ENCODE measurements at places on chromosomes 1 and 21.

- DNase-seq: no peak
Measured at GRCh38 chr1:93554883-93555872, 107.3 kb downstream of the FNBP1L start.

GRCh38 chr1:229271448-229272159 lies 693 bp downstream of the RAB4A start:
- DNase-seq: peak; percentile 61

DNA sequence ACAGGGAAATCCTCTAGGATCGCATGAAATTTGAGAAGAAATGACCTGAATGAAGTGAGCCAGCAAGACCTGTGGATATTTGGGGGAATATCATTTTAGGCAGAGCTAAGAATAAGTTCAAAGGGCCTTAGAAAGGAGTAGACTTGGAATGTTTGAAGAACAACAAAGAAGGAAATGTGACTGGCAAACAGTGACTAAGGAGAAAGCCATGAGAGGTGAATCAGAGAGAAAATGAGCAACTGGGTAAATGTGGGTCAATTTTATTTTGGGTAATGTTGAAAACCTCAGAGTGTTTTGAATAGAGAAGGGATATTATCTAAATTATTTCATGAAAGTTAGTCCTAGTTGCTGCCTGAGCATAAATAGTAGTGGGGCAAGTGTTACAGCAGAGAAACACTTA lies 672.8 kb downstream of the LMO4 start:
- DNase-seq: peak; percentile 17

- DNase-seq: no peak
Measured at GRCh38 chr1:59355361-59355760, 58.5 kb downstream of the FGGY start.

DNA sequence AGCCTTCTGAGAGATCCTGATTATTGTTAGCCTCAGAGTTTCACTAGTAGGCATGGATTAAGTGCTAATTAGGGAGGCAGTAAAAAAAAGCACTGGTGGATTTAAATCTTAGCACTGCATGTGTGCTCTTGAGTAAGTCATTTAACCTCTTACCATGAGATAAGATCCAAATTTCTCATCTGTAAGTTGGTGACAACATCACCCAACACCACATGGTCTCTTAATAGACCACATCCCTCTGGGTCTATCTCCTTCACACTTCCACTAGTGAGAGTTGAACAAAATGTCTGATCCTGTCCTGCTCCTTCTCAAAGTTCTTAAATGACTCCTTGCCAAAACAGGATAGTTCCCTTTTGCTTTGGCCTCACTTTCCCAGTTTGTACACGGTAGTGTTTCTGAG lies 29.5 kb upstream of the DMRTA2 start:
- no peak for DNase-seq

DNA sequence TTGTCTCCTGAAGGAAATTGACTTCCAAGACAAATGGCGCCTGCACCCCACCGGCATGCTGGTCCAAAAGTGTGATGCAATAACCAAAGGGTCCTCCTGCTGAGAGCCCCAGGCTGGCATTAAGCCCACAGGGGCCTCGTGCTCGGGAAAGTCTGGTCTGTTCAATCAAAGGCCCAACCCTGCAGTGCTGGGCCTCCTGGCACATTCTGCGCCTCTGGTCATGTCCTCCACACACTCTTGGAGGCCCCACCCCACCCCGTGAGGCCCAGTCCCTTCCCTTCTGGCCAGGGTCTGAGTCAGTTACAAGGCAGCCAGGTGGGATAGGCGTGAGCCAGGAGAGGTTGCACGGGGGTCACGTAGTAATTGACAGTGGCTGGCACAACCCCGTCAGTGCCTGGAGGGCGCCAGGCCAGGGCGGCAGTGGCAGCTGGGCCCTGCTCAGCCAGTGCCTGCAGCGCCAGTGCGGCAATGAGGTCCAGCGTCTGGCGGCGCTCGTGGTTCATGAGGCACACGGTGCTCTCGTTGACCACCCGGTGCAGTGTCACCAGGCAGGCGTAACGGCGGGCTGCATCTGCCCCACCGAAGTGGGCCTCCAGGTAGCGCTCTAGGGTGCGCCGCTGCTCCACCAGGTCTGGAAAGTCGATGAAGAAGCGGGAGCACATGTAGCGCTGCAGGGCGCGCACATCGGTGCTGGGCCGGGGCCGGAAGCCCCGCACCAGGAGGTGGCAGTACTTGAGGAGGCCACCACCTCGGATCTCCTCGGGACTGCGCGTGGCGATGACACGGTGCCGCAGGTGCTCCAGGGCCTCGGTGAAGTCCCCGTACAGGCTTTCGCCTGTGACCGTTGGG lies 6.8 kb downstream of the TENT5B start:
- no peak for DNase-seq

- DNase-seq: no peak
Measured at GRCh38 chr21:46562472-46562871, 42.4 kb downstream of the S100B start.

GRCh38 chr1:1620433-1621139 lies 5.3 kb downstream of the MIB2 start:
- DNase-seq: no peak

GRCh38 chr1:9874959-9875635 lies 35.0 kb downstream of the CTNNBIP1 start:
- DNase-seq: peak; percentile 84

- DNase-seq: no peak
Measured at GRCh38 chr1:117846674-117847425, 82.6 kb downstream of the GDAP2 start.

DNA sequence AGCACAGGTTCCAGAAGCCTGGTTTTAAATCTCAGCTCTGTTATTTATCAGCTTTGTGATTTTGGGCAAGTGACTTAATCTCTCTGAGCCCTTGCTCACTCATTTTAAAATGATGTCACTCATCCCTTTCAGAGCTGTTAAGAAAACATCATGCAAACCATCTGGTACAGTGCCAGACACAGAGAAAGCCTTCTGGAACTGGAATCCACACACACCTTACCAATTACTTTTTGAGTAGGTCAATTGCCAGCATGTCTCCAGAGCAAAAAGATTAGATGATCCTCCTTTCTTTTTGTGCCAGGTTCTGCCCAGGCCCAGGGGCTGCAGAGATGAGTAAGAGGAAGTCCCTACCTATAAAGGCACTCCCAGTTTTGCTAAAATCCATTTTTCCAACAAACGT lies 61.3 kb downstream of the ROR1 start:
- peak; percentile 15 for DNase-seq

GRCh38 chr21:14120091-14120734 lies 90.5 kb downstream of the LIPI start:
- peak; percentile 79 for DNase-seq

Measured in DMS53 (cell line).